Metanephros (tissue), 2 donors: ENCODE measurements at places on chromosomes 1 and 21. TPM values are rescaled to one million over a fixed set of nuclear protein-coding genes. Genes with fewer than 3 reads are reported as not detected.

Gene ENO1
- 581 TPM for total RNA-seq

Gene DPH2
- total RNA-seq = 24.5 TPM

Gene ANKRD34A
- 0.41 TPM for total RNA-seq

Gene TNFAIP8L2
- 2.3 TPM for total RNA-seq

Gene FCGR3A
- 10.7 TPM for total RNA-seq

Gene LCE1F
- not detected for total RNA-seq

Gene NOS1AP
- 5.3 TPM for total RNA-seq

Gene PTGFR
- total RNA-seq = 2.6 TPM

Gene AQP10
- total RNA-seq = 0.12 TPM

Gene SCCPDH
- 41.6 TPM for total RNA-seq

Gene DPT
- 11.4 TPM for total RNA-seq

Gene GBP1
- 43.0 TPM for total RNA-seq

Gene TENT5C
- total RNA-seq = 35.0 TPM

Gene KRTAP11-1
- total RNA-seq = 0.41 TPM

Gene SASS6
- total RNA-seq = 3.9 TPM

Gene DDR2
- total RNA-seq = 42.5 TPM

Gene MASP2
- not detected for total RNA-seq

Gene ZNF644
- total RNA-seq = 90.0 TPM

Gene SH3D21
- total RNA-seq = 19.5 TPM

Gene ORC1
- 4.0 TPM for total RNA-seq

Gene C1orf21
- total RNA-seq = 13.7 TPM

Gene CYP4A11
- total RNA-seq = 22.1 TPM
